ENCODE measurements at places on chromosomes 1 and 21.

GRCh38 chr1:20361805-20362381 lies 71.2 kb downstream of the VWA5B1 start:
- DNase-seq, result no peak

DNA sequence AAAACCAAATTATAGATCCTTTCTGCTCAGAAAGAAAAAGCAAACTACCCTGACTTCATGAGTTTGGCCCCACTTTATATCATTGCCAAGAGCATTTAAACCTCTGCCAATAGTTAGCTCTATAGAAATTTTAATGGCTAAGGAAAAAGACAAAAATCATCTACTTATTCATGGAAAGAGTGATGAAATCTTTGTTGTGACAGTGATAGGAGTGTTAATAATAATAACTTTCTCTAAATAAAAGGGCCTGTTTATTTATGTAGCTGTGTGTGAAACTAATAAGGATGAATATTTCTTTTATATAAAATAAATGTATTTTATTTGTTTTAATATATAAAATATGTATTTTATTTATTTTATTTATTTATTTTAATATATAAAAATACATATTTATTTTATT lies 6.4 kb downstream of the CHODL start:
- no peak for DNase-seq

GRCh38 chr1:40315795-40316594 lies 1.1 kb downstream of the COL9A2 start:
- peak; percentile 9 for DNase-seq

GRCh38 chr1:87182611-87183010 lies 146.1 kb upstream of the LMO4 start:
- DNase-seq, result no peak

DNA sequence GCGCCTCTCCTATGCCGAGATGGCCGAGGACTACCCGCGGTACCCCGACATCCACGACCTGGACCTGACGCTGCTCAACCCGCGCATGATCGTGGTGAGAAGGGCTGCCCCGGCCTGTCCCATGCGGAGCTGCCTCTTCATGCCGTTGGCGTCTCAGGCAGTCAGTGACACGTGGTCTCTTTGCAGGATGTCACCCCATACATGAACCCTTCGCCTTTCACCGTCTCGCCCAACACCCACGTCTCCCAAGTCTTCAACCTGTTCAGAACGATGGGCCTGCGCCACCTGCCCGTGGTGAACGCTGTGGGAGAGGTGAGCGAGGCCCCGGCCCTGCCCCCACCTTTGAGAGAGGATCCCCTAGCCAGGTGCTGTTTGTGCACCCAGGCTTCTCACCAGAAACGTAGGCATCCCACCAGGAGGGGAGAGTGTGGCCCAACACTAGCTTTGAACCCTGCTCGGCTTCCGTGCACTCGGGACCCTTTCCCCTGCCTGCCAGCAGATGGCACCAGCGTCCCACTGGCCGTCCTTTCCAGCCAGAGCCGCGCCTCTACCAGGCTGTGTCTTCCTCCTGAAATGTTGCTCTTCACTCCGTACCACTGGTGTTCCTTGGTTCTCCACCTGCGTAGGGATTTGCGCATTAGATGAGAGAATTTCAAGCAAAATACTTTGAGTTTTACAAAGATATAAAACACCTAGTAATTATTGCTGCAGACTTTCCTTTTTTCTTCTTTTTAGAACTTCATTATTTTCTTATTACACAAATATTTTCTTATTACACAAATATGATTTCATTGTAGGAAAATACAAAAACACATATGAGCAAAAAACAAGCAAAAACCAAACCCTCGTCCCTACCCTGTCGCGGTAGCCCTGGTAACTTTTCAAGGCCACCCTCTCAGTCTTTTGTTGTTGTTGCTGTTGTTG lies 9.0 kb downstream of the NPPA start:
- DNase-seq, result peak; percentile 64

DNA sequence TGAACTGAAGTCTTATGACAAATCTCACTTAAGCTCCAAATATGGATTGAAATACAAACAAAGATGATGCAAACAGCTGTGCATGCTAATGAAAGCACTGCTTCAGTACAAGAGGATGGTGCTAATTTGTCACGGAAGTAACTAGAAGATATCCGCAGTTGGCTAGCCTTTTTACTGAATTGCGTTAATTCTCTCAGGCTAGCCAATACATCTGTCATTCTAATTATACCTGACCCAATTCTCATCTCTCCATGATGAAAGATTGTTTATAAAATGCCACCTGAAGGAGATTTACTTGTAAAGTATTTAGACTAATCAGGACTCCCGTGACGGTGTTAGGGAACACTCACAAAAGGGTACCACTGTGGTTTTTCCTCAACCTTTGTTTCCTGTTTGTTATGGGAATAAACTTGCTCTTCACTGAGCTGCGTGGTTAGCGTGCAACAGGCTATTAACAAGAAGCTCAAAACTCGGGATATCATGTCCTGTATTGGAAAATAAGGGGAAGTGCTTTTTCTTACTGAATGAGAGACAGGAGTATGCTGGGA lies 162.5 kb downstream of the APP start:
- DNase-seq, result no peak

GRCh38 chr1:53047737-53048736 lies 14.0 kb upstream of the PODN start:
- DNase-seq, result no peak

DNA sequence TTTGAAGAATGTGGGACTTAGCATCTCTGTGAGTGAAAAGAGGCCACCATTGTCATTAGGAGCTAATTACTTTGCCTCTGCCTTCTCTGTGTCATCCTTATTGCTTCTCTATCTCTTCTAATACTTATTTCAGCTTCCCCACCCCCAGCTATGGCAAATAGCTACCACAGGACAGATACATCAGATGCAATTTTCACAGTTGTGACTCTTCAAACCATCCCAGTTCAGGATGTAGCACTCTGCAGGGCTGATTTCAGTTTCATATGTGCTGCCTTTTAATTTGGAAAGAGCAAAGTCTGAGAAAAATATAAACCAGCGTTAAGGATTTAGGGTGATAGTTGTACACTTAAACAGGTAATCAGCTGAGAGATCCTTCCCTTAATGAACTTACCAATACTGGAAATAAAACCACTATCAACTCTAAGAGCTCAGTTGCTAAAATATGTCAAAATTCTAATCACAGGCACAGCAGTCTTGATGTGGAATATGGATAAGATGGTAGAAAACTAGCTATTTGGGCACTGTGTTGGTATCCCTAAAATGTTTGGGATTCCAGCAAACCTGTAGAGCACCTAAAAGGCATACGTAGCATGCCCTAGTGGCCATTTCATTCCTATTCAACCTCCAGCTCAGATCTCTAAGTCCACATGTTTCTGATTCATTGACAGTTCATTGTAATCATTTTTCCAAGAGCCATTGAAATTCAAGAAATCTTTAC lies 148.4 kb downstream of the SYT2 start:
- no peak for DNase-seq

- no peak for DNase-seq
These were observed 29.3 kb downstream of the RSPH1 start for GRCh38 chr21:42466700-42467099.

GRCh38 chr1:43947061-43947873 lies 517 bp downstream of the IPO13 start:
- no peak for DNase-seq

DNA sequence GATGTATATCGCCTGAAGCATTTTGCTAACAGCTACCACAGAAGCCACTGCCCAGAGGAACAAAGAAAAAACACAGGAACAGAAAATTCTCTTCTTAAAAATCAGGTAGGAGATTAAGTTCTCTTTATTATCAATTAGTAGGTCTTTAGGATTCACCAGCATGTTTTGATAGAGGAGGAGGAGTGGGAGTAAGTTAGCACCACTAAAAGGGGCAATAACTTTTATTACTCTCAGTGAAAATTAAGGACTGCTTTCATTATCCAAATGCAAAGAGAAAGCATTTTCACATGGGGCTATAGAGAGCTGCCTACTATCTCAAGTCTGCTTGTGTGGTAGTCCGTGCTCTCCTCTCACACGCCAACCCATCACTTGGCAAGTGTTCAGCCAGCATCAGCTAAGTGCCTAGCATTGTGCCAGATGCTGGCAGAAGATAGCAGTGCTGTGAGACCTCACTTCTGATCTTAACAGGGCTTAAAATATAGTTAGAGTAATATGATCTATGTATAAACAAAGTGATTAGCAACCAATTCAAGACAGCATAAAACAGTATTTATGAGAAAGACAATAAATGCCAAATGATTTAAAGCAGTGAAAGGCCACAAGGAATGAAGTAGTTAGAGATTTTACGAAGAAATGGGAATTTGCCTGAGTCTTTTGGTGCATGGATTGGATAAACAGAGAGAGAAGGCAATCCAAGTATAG lies 39.8 kb downstream of the ASTN1 start:
- no peak for DNase-seq

GRCh38 chr1:226371866-226372490 lies 35.9 kb downstream of the PARP1 start:
- DNase-seq, result no peak

GRCh38 chr1:220032911-220033310 lies 13.4 kb downstream of the EPRS1 start:
- no peak for DNase-seq

GRCh38 chr1:244318512-244318911 lies 133.2 kb downstream of the ADSS2 start:
- DNase-seq, result no peak

GRCh38 chr1:147825586-147825985 lies 65.2 kb upstream of the GJA5 start:
- DNase-seq, result no peak

DNA sequence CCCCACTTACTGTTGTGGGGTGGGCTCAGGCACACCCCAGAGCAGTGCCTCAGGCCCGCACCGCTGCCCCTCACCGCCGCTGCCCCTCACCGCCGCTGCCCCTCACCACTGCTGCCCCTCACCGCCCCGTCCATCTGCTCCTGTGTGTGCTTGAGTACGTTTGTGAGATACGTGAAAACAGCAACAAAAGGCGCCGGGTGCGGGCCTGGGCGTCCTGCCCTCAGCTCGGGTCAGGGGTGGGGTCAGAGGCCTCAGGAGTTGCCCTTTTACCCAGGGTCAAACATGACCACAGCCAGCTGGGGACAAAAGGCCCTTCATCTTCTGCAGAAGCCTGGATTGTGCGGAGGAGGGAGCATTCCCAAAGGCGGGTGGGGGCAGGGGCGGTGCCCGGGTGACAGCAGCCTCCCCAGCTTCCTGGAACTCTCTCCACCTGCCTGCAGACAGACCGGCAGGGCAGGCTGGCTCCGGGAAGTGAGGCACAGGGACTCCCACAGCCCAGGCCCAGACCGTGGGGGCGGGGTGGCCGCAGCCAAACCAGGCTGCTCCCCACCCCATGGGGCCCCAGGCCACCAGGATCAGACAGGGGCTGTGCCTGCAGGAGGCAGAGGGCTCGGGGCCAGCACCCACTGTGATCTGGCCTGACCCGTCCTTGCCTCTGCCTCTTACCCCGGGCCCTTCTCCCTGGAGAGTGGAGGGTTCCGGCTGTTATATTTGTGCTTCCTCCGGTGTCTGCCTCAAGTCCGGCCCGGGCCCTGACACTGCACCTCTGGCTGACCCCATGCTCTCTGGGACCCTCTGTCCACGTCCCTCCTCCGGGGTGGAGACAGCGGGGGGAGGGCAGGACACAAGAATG lies 2.3 kb upstream of the VWA1 start:
- no peak for DNase-seq

- DNase-seq, result no peak
These were observed 223.4 kb downstream of the DSCAM start for GRCh38 chr21:40623528-40623927.

DNA sequence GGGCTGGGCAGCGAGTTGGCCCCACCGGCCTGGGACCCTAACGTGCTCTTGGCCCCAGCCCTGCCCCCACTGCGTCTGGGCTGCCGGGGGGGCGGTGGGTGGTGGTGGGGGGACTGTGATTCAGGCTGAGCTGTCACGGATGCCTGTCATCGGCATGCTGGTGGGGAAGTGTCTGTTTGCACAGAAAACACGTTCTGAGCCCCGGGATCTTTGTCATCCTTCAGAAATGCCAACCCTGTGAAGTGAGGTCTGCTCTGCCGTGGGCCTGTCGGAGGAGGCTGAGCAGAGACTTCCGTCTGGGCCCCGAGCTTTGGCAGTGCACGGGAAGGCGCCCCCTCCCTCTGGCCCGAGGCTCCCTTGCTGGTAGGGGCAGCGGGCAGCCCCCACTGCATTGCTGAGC lies 24.3 kb upstream of the PLCH2 start:
- no peak for DNase-seq

DNA sequence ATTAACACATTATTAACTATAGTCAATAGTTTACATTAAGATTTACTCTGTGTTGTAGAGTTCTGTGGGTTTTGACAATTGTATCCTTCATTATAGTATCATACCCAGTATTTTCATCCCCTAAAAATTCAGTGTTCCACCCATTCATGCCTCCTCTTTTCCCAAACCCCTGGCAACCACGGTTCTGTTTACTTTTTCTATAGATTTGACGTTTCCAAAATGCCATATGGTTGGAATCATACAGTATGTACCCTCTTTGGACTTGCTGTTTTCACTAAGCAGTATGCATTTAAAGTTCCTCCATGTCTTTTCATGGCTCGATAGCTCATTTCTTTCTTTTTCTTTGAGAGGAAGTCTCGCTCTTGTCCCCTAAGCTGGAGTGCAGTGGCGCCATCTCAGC lies 109.5 kb downstream of the LAMC2 start:
- no peak for DNase-seq

GRCh38 chr21:44889625-44890337 lies 16.3 kb upstream of the PTTG1IP start:
- no peak for DNase-seq

- no peak for DNase-seq
These were observed 33.8 kb upstream of the NFASC start for GRCh38 chr1:204836856-204837255.

DNA sequence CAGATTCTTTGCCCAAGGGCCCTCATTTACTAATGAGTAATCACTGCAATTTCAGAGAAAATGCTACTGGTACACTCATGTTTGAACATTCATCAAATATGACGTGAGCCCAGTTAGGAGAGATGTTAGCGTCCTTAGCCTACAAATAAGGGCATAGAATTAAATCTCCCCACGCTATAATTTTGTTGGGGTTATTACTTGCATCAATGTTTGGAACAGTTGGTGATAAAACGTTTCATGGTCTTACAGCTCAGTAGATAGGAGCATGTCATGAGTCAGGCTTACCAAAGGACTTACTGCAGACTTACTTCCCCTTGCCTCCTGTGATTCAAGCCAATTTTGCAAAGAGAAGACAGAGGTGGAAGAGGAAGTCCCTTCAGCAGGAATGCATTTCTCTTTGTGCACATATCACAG lies 304.0 kb downstream of the KIF26B start:
- no peak for DNase-seq

DNA sequence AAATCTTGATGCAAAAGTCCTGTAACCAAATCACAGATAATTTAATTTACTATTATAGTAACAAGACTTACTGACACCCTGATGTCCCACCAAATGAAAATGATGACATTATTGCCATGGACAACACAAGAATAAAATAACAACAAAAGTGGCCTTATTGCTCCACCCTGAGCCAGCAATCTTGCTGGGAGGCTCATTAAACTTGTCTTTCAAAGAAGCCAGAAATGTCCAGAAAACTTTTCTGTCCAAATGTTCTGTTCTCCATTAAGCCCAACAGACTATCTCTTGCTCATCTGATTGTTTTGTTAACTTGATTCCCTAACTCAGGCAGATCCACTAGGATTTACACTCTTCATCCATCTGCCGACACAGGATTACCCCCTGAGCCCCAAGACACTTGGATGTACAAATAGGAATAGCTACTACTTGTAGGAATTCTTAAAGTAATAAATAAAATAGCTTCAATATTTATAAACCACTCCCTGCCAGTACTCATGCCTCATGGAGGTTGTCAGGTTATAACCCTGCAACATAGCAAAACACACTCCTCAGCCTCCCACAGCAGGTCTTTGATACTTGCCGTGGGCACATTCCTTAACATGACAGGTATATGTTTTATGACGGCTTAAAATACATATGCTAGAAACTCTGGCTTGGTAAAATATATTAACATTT lies 84.9 kb downstream of the PTPN14 start:
- DNase-seq, result no peak

All from T follicular helper cell (primary cell).